ENCODE measurements at places on chromosomes 7 and 10. TPM values are rescaled to one million over a fixed set of nuclear protein-coding genes. Genes with fewer than 3 reads are reported as not detected.

- no peak for DNase-seq
Observed at GRCh38 chr7:72234086-72234485, 178.1 kb downstream of the CALN1 start.

DNA sequence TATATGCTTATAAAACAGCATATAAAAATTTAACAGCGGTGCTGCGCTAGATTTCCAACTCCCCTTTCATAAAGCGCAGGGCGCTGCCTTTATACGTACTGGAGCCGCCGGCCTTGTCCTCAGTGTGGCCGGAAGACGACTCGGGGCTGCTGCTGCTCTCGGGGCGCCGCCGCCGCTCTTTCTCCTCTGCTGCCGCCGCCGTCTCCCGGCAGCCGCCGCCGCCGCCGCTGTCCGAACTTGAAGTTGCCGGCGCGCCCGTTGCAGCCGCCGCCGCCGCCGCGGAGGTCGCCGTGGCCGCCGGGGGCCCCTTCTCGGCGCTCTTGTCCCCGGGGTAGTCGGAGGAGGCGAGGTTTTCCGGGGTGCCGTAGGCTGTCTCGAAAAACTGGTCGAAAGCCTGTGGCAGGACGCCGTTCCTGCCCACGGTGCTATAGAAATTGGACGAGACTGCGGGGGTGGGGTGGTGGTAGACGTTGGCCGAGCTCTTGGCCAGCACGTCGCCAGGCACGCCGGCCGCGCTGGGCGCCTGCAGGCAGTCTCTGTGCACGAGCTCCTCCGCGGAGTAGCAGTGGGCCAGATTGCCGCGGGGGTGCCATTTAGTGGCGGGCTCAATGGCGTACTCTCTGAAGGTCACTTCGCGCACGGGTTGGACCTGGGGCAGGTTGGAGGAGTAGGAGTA lies 557 bp downstream of the HOXA11 start:
- peak; percentile 71 for DNase-seq

DNA sequence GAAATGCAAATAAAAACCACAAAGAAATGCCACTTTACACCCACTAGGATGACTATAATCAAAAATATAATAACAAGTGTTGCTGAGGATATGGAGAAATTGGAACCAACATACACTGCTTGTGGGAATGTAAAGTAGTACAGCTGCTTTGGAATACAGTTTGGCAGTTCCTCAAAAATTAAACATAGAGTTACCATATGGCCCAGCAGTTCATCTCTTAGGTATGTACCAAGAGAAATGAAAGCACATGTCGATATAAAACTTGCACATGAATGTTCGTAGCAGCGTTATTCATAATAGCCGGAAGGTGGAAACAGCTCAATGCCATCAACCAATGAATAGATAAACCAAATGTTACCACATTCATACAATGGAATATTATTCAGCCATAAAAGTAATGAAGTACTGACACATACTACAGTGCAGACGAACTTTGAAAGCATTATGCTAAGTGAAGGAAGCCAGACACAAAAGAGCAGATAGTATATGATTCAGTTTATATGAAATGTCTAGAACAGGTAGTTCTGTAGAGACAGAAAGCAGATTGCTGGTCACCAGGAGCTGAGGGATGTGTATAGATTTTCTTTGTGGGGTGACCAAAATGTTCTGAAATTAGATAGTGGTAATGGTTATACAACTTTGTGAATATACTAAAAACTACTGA lies 12.4 kb downstream of the BCAP29 start:
- no peak for DNase-seq

- no peak for DNase-seq
Observed at GRCh38 chr10:21650353-21650752, 116.3 kb downstream of the MLLT10 start.

Gene DPP6
- 0.62 TPM for total RNA-seq

- peak; percentile 70 for DNase-seq
Observed at GRCh38 chr7:101386558-101387231, 24.0 kb downstream of the COL26A1 start.

DNA sequence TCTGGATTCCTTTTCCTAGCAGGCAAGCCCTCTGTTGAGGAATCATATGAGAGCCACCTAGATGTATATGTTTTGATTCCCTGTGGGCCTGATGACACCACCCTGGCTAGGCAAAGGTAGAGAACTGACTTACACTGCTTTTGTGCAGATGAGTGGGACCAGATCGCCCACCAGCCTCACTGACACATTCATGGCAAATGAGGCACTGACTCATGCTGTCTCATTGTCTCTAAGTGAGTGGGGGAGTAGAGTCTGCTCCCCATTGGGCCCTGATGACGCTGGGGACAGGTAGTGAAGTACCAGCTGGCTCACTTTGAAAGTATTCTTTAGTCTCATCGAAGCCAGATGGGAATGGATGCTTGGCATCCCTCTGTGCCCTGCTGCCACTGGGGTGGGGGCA lies 326.3 kb downstream of the ABCA13 start:
- DNase-seq = no peak

GRCh38 chr7:94403546-94403945 lies 8.9 kb downstream of the COL1A2 start:
- DNase-seq = no peak

Gene CRHR2
- 1.1 TPM for total RNA-seq

GRCh38 chr10:30734901-30735300 lies 105.3 kb upstream of the LYZL2 start:
- no peak for DNase-seq

Gene RNF133
- 1.1 TPM for total RNA-seq

DNA sequence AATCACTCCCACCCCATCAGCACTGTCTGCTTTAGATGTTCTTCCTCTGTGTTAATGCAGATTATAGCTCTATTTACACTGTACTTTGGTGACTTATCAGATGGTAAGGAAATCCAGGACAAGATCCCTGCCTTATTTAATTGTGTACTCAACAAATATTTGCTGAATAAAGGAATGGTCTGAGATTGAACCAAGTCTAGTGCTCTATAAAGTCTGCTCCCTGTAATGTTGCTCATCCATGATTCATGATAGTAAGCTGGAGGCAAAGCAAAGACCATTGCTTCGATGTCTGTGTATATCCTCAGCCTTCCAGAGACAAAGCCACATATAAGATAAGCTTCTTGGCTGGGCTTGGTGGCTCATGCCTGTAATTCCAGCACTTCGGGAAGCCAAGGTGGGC lies 33.5 kb downstream of the PLCE1 start:
- DNase-seq = no peak

DNA sequence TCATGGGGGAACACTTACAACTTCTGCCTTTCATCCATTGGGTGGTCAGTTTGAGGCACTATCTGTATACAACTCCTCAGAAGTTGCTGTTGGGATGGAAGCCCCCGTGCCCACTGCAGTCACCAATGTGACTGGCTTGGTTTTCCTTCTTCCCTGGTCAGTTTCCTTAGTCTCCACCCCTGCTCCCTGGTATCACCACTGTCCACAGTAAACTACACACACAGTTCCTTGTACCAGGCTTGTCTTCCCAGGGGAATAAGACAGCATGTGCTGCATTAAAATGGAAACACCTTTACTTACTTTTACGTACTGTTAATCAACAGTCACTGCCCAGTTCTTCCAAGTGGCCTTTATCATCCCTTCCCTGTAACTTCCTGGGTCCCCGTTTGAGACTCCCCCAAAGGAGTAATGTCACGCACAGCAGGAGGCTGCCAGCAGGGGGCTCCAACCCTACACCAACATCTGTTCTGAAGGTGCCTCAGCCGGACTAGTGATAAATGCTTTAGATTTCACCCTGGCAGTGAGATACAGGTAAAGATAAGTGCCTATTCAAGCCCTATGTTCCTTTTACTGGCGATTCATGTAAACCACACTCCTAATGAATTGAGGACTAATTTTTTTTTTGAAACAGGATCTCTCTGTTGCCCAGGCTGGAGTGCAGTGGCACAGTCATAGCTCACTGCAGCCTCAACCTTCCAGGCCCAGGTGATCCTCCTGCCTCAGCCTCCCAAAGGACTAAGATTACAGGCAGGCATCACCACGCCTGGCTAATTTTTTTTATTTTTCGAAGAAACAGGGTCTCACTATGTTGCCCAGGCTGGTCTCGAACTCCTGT lies 45.3 kb upstream of the PIK3AP1 start:
- DNase-seq = peak; percentile 75

Gene CYP2C19
- total RNA-seq = not detected

Gene IKZF1
- total RNA-seq = 20.1 TPM

DNA sequence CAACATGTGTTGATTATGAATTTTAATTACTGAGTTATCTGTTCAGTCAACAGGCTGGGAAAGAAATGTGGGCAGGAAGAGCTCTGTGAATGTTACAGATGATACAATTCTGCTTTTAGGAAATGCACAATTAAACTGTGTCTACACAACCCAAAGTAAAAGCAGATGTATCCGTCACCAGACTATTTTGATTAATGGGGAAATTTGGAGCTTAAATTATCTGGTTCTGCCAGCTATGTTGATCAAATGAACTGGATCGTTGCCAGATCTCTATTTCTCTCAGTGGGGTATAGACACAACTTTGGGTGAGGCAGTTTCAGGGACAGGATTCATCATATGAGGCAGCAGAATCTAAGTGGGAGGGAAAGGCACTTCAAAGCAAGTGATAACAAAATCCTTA lies 136.5 kb downstream of the NEUROD6 start:
- no peak for DNase-seq

DNA sequence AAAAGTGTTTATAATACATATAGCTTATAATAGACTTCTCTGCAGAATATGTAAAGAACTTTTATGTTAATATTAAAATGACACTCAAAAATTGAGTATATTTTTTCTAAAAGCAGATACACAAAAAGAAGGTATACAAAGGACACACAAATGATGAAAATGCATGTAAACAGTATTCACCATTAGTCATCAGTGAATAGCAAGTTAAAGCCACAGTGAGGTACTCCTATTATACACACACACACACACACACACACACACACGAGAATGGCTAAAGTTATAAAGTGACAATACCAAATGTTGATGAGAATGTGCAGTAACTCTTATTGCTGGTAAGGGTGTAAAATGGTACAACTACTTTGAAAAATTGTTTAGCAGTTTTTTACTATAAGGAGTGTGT lies 92.9 kb downstream of the ITGB1 start:
- no peak for DNase-seq

- DNase-seq = no peak
Observed at GRCh38 chr10:31209478-31209877, 109.5 kb upstream of the ZEB1 start.

Measured in sciatic nerve (tissue), 2 donors.